ENCODE measurements at places on chromosomes 5 and 9. TPM values are rescaled to one million over a fixed set of nuclear protein-coding genes. Genes with fewer than 3 reads are reported as not detected.

- no peak for DNase-seq
Observed at GRCh38 chr5:158212917-158213316, 354.0 kb upstream of the CLINT1 start.

GRCh38 chr5:103513701-103514100 lies 48.9 kb downstream of the NUDT12 start:
- no peak for DNase-seq

- DNase-seq = no peak
Observed at GRCh38 chr9:18459962-18460584, 13.9 kb upstream of the ADAMTSL1 start.

Gene LECT2
- not detected for polyA plus RNA-seq

Gene PCDHA12
- polyA plus RNA-seq = 0.06 TPM

DNA sequence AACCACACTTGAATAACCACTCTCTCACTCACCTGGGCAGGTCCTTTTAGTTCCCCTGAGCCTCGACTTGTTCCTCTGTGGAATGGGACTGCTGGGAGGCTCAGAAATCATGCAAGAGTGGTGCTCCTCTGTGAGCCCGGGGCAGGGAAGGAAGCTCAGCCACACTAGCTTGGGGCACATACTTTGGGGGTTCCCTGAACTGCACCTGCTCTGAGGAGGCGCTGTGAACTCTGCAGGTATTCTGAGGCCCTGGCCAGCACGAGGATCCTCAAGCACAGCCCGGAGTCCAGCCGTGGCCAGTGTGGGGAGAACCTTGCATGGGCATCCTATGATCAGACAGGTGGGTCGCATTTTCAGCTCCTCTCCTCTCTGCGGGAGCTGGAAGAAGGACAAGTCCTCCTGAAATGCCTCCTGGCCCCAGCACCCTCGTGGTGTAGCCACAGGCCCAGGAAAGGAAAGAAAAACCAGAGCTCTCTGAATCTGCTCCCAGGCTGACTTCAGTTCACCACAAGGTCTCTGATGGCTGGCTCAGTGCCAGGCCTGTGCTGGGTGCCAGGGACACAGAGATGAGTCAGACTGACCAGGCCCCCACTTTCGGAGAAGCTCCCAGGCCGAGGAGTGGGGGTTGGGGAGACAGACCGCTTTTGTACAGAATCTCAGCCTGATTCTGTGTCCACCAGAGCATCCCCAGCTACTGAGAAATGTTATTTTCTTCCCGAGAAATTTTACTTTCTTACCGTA lies 11.9 kb downstream of the GLIPR2 start:
- peak; percentile 89 for DNase-seq

DNA sequence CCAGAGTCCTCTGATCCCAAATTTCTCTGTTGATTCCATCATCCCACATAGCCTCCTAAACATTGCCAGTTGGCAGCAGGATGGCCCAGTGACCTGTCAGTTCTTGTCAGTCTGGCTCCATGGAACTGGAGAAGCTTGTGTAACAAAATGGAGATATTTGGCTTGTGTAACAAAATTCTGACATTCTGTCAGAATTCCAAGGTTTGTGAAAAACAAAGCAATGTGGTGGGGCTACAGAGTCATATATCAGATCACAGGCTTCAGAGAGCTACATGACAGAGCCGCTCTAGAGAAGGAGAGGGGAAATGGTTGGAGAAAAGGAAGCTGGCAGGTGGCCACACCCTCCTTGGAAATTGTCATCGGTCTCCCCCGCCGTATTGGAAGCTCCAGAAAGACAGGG lies 75.4 kb upstream of the MAN2A1 start:
- DNase-seq = no peak
